ENCODE measurements at places on chromosomes 7 and 10.
A peak's percentile ranks its signal among the peaks of the same experiment; 100 is the strongest.

- no peak for DNase-seq
Observed at GRCh38 chr7:10815546-10815945, 158.1 kb upstream of the PHF14 start.

GRCh38 chr7:37441386-37441760 is 7.3 kb downstream of the ELMO1 start:
- no peak for DNase-seq

GRCh38 chr7:143484119-143484518 is 6.4 kb downstream of the TAS2R41 start:
- DNase-seq = no peak

DNA sequence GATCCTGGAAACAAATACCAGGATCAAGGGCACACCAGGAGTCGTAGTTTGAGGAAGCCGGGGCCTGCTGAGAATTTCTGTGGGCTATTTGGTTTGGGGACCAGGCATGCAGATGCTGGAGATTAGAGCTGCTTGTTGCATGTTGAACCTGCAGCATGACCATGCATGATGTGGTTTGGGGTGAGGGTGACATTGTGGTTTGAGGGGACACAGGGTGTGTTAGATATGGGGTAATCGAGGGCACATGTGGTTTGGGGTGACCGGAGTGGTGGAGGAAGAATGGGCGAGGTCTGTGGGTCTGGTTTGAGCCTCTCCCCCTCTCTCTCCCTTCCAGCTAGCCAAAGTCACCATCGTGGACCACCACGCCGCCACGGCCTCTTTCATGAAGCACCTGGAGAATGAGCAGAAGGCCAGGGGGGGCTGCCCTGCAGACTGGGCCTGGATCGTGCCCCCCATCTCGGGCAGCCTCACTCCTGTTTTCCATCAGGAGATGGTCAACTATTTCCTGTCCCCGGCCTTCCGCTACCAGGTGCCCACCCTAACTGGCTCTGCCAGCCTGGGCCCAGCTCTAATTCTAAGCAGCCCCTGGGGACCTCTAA is 10.2 kb downstream of the NOS3 start:
- no peak for DNase-seq

DNA sequence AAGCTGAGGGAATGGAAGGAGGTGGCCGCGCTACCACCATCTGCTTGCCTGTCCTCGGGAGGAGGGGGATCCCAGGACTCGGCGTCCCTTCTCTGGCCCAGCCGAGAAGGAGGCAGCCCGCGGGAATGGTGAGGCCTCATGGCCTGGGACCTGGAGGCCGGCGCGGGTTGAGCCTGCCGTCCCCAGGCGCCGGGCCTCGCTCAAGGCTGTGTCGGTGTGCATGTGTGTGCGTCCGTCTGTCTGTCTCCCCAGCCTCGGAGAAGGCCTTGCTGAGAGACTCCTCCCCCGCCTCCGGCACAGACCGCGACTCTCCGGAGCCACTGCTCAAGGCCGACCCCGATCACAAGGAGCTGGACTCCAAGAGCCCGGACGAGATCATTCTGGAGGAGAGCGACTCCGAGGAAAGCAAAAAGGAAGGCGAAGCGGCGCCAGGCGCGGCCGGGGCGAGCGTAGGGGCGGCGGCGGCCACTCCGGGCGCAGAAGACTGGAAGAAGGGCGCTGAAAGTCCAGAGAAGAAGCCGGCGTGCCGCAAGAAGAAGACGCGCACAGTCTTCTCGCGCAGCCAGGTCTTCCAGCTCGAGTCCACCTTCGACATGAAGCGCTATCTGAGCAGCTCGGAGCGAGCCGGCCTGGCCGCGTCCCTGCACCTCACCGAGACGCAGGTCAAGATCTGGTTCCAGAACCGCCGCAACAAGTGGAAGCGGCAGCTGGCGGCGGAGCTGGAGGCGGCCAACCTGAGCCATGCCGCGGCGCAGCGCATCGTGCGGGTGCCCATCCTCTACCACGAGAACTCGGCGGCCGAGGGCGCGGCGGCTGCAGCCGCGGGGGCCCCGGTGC is 1.3 kb downstream of the HMX3 start:
- no peak for DNase-seq

DNA sequence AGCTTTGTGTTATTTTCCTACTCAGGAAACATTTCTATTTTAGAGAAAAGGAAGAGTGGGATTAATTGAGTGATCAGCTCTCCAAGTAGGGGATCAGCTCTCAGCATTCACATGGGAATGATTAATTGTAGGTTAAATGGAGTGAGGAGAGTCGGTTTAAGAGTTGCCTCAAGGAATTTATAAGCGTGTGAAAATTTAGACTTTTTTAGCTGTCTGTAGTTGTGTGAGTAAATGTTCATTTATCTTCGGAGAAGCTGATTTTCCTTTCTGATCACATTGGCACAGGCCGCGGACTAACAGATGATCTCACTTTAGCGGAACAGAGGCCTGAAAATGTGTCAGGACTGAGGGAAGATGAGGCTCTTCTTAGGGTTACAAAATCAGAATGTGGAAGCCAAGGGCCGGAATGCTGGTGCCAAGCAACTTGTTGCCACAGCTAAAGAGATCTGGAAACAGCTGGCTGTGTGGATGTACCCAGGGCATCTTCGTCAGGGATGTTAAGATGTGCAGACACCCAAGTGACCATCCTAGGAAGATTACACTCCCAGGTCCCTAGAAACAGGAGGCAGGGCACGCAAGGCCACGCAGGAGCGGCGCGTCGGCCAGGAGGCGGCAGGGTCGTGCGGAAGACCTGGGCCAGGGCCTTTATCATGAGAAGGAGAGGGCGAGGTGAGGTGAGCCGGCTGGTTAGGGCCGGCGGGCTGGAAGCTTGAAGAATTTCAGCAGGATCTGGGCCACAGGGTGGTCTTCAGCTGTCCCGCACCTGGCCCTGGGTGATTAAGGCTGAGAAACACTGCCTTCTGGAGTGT is 35.1 kb upstream of the TTYH3 start:
- DNase-seq = no peak

GRCh38 chr7:111229916-111230315 is 139.0 kb downstream of the LRRN3 start:
- DNase-seq = no peak

DNA sequence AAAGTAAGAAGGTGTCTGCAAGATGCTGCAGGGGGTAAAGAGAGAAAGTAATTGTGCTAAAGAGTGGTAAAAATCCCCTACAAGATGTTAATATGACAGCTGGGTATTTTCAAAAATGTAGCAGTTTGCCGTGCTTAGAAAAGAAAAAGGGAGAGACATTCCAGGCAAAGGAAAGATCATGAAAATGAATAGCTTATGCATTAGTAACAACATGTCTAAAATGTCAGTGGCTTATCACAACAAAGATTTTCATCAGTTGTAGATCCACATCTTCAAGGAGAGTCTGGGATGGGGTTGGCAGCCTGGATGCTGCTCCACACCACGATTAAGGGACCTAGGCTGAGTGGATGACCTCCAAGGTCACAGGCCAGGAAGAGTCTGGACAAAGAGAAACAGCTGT is 920.9 kb downstream of the GRID1 start:
- no peak for DNase-seq

DNA sequence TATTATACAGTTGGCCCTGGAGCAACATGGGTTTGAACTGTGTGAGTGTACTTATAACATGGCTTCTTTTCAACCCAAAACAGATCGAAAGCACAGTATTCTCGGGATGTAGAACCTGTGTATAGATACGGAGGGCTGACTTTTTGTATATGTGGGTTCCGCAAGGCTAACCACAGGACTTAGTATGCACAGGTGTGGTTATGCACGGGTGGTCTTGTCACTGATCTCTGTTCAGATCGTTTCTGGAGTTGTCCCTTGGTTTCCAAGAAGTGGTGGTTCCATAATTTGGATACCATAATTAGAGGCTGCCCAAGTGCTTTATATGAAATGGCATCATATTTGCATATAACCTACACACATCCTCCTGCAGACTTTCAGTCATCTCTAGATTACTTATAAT is 10.9 kb upstream of the BHLHA15 start:
- no peak for DNase-seq

GRCh38 chr7:22156205-22156604 is 200.7 kb downstream of the RAPGEF5 start:
- DNase-seq = no peak

DNA sequence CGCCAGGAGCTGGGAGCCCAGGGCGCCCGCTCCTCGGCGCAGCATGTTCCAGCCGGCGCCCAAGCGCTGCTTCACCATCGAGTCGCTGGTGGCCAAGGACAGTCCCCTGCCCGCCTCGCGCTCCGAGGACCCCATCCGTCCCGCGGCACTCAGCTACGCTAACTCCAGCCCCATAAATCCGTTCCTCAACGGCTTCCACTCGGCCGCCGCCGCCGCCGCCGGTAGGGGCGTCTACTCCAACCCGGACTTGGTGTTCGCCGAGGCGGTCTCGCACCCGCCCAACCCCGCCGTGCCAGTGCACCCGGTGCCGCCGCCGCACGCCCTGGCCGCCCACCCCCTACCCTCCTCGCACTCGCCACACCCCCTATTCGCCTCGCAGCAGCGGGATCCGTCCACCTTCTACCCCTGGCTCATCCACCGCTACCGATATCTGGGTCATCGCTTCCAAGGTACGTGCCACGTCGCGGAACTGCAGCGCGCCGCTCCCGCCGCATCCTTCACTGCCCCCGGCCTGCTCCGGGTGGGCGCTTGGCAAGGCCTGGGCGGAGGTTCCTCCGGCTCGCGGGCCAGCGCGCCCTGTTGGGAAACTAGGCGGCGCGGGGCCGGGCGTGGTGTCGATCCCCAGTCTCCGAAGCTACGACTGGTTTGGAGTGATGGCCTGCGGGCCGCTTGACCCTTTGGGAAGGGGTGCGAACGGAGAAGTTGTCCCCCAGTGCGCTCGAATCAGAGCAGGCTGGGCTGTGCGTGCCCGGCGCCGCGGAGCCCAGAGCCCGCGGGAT is 868 bp downstream of the EMX2 start:
- no peak for DNase-seq

GRCh38 chr7:128210590-128211570 is 30.2 kb upstream of the LEP start:
- DNase-seq = no peak

GRCh38 chr10:22852712-22853353 is 75.0 kb upstream of the ARMC3 start:
- no peak for DNase-seq

DNA sequence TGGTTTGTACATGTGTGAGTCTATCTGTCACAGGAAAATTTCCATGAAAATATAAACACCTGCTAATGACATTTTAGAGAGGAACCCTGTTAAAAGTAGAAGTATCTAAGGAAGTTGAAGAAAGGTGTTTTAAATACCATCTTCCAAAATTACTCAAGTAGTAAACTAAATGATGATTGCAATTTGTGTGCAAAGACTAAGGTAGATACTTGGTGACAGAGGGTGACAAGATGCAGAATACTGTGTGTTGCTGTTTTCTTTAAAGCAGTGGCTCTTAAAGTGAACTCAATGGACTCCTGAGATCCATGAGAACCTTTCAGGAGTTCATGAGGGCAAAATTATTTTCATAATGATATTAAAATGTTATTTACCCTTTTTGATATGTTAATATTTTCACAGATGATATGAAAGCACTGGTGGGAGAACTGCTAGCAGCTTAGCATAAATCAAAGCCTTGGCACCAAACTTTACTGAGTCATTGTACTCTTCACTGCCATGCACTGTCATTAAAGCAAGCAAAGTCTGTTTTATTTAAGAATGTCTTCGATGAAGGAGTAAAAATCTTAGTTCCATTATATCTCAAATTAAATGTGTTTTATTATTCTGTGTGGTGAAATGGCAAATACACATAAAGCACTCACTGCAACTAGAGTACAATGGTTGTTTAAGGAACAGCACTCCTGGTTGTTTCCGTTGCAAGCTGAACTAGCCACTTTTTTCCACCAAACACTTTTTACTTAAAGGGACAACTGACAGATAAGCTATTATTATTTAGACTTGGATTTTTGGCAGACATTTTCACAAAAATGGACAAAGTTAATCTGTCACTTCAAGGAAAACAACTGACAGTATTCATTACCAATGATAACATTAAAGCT is 133.7 kb downstream of the LRRN3 start:
- no peak for DNase-seq

- DNase-seq = no peak
Observed at GRCh38 chr10:127092916-127093315, 103.5 kb downstream of the INSYN2A start.

DNA sequence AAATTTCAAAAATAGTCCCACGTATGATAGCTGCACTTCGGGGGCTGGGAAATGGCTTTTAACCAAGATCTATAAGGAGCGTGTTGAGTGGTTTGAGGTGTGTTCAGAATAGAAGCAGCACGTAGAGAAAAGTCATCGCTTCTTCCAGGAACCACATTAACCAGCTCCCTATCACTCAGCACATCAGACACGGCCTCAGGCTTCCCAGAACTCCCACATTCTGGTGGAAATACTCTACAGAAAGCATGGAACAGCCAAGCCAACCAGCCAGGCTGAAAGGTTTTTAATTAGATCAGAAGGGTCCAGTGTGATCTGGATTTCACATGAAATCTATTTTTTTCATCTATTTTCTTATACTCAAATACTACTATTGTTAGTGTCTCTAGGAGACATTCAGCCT is 231.5 kb upstream of the NRP1 start:
- DNase-seq = no peak

DNA sequence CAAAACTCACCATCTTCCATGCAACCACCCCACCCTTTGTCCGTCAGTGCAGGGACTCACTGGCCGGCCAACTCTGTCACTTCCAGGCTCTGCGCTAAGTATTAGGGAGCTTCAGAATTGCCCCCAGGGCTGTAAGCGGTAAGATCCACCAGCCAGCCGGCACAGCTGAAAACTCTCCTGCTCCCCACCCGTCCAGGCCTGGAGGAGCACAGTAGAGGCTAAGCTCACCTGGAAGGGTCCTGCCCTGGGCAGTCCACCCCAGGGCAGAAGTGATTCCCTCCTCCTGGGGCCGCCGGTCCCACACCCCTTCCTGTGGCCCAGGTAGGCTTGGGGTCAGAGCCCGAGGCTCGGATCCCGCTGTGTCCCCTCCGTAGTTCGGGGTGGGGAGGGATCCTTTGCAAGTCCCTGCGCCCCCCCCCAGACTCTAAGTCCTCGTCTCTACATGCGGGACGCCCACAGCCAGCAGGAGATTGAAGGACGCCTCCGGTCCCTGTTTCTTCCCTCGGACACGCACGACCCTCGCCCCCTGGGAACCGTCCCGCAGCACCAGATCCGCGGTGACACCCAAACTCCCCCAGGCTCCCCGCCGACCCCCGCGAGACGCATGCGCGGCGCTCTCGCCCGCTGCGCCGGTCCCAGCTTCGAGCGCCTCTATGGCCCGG is 138.9 kb downstream of the ARHGAP22 start:
- peak; percentile 5 for DNase-seq

DNA sequence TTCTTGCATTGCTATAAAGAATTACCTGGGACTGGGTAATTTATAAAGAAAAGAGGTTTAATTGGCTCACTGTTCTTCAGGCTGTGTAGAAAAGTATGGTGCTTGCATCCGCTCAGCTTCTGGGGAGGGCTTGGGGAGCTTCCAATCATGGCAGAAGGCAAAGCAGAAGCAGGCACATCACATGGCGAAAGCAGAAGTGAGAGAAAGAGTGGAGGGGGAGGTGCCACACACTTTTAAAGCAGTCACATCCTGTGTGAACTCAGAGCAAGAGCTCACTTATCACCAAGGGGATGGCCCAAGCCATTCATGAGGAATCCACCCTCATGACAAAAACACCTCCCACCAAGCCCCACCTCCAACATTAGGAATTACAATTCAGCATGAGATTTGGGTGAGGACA is 303.5 kb downstream of the OTUD1 start:
- no peak for DNase-seq

- DNase-seq = peak; percentile 14
Observed at GRCh38 chr7:116525298-116525912, 569 bp downstream of the CAV1 start.

- no peak for DNase-seq
Observed at GRCh38 chr10:63684257-63684936, 163.2 kb downstream of the REEP3 start.

- DNase-seq = no peak
Observed at GRCh38 chr10:49050906-49051305, 64.4 kb downstream of the VSTM4 start.
